ENCODE measurements at places on chromosomes 3 and 15.
A peak's percentile ranks its signal among the peaks of the same experiment; 100 is the strongest.

GRCh38 chr3:122415762-122416654 is at the start of gene WDR5B:
TSS of gene WDR5B (minus strand) at chr3:122416062. CDS start at chr3:122415528, 534 bp downstream.
- DNase-seq, result peak; percentile 95

DNA sequence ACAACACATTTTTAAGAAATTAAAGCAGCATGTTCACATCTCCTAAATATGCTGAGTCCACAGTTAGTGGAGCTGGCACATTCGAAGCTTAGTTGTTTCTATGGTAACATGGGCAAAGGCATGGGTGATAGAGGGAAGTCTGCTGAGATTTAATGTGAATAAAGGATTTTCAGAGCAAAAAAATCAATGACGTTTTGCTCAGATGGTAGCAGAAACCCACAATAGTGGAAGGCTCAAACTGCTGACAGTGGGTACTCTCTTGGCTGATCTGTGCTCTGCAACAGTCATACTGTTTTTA is 795.1 kb upstream of the ARPP21 start:
- no peak for DNase-seq

DNA sequence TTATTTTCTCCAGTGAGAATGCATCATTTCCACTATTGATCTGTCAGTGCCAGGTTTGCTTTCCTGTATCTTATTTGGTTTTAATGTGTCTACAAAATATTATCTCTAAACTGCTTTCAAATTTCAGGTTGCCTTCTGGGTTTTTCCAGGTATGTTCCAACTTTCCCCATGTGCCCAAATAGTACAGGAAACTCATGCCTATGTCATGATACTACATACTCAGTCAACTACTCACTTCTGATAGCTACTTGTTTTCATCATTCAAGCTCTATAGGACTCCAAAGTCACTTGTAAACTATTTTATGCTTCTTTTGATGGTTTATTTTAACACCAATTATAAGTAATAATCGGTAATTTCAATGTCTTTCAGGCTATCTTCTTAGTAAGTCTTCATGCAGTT is 134.8 kb upstream of the TTC14 start:
- peak; percentile 15 for DNase-seq

- DNase-seq, result peak; percentile 49
Measured at GRCh38 chr15:27582726-27583410, 516.2 kb downstream of the OCA2 start.

- no peak for DNase-seq
Measured at GRCh38 chr3:190486908-190487607, 26.8 kb upstream of the IL1RAP start.

GRCh38 chr15:67048281-67049279 is 16.8 kb upstream of the SMAD3 start:
- DNase-seq, result peak; percentile 75

GRCh38 chr3:191070201-191070600 is 128.8 kb upstream of the OSTN start:
- DNase-seq, result peak; percentile 90

- no peak for DNase-seq
Measured at GRCh38 chr15:93017526-93017925, 71.5 kb downstream of the RGMA start.

DNA sequence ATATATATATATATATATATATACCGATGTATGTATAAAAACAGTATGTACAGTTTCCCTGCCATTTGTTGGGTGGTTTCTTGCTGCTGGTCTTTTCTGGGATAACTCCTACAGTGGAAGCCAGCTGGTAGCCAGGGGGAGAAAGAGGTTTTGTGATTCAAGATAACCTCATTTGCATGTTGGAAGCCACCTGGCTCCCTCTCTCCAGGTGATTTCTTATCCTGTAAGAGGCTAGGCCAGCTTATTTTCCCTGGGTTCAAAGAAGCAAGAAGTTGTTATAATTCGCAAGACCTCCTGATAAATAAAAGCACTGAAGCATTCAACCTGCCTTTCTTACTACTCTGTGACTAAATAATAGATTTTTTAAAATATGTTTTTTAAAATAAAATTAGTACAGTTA is 443.3 kb downstream of the VGLL3 start:
- DNase-seq, result no peak

DNA sequence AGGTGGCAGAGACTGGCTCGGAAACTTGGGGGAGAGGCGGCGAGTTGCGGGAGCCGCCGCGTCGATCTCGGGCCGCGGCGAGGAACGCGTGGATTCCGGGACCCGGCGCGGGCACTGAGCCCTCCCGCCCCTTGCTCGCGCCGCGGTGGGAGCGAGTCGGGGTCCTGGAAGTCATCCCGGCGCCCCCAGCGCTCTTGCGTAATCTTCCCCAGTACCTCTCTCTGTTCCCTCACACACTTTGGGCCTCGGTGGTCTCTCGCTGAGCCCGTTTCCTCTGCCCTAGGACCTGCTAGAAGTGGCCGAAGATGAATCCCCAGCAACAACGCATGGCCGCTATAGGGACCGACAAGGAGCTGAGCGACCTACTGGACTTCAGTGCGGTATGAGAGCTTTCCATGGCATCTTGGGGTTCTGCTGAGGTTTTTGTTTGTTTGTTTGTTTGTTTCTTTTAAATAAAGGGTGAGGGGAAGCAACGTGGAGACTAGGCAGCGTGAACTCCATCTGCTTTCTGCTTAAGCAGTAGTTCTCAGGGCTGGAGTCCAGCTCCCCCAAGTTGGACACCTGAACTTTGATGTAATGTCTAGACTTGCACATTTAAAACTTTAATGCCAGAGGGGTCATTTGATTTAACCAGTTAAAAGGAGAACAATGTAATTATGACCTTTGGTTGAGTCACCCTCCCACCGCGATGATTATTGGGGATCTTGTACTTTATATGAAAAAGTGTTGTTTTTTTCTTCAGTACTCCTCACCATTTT is 1.3 kb downstream of the TCF12 start:
- no peak for DNase-seq

GRCh38 chr15:50275908-50276307 is 10.4 kb upstream of the HDC start:
- no peak for DNase-seq

DNA sequence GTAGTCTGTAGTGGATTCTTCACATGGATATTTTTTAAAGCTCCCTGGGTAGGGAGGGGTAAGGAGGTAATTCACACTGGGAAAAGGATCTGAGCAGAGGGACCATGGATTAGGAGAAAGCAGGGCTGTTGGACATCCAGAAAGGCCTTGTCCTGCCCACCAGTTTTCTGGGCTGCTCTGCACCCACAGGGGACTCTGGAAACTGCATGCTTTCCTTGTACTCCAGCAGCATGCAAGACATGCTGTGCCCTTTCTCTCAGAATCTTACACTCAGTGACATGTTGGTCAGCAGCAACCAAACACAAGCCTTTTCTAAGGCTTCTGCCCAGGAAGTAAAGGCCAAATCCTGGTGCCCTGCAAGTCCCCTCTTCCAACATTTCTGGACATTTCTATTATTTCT is 2.5 kb upstream of the FBN1 start:
- no peak for DNase-seq

- DNase-seq, result no peak
Measured at GRCh38 chr15:37041042-37041441, 59.3 kb downstream of the MEIS2 start.

GRCh38 chr15:48400086-48400485 is 68.9 kb downstream of the DUT start:
- DNase-seq, result no peak

- DNase-seq, result no peak
Measured at GRCh38 chr3:112095731-112096130, 9.5 kb downstream of the C3orf52 start.

DNA sequence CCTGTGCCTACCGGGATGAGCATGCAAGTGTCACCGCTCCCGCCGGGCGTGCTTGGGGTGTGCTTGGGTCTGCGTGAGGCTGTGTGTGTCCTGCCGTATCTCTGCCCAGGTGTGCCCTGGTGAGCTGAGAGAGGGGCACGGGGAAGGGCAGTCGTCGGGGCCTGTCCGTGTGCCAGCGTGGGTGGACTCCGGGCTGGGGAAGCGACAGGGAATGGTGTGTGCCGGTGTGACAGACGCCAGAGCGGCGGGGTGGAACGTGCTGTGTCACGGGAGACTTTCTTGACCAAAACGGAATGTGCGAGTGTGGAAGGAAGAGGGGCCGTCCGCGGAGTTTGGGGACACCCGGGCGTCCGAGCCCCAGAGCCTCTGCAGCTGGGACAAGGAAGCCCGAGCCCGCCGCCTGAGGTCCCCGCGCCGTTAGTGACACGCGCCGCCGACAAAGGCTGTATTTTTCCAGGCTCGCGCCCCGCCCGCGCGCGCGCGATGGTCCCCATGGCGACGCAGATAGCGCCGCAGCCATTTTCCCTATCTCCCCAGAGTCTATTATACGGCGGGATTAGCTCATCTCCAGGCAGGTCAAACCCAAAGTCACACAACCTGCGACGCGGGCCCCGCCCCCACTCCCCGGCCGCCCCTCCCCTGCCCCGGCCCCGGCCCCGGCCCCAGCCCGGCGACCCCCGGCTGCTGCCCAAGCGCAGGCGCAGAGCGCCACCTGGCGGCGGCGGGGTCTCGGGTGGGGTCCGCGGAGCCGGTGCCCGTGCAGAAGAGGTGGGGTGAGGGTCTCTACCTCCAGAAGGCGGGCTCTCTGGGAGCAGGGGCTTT is 4.5 kb upstream of the GATA2 start:
- no peak for DNase-seq

DNA sequence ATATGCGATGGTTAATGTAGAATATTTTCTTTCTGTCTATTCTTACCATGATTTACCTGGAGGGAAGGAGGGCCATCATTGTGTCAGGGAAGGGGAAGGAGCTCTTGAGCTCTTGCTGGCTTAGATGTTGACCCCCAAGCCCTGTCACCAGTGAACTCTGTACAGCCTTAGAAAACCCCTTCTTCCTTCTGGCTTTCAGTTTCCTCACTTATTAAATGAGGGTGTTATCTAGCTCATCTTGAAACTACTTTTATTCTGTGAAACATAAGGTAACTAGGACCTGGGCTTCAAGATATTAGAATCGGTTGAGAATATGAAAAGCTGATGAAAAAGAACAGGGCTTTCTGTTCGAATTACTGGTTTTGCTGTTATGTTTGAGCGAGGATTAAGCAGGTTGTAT is 25.1 kb upstream of the UTS2B start:
- DNase-seq, result no peak

DNA sequence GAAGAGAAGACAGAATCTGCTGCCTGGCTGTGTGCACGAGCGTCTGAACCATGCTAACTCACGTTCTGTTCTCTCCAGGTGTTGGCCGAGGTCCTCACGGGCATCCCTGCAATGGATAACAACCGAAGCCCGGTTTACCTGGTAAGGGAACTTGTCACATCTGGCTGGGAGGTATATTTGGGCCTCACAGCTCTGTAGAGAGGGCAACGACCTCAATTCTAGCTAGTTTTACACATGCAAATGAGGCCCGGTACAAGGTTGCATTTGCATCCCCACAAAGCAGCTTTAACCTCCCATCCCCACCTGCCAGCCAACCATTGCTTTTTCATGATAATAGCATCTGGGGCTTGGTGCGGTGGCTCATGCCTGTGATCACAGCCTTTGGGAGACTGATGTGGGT is 22.0 kb upstream of the TATDN2 start:
- DNase-seq, result no peak
